ENCODE measurements at places on chromosomes 7 and 10. TPM values are rescaled to one million over a fixed set of nuclear protein-coding genes. Genes with fewer than 3 reads are reported as not detected.

ELOVL3 gene
- polyA plus RNA-seq, result 1.8 TPM

RBM28 gene
- 22.1 TPM for polyA plus RNA-seq

IFIT1B gene
- not detected for polyA plus RNA-seq

ASZ1 gene
- polyA plus RNA-seq, result not detected

PIP4K2A gene
- 28.9 TPM for polyA plus RNA-seq

NEUROG3 gene
- not detected for polyA plus RNA-seq

CACNA2D1 gene
- polyA plus RNA-seq, result 3.9 TPM

SEMA3E gene
- polyA plus RNA-seq, result 19.8 TPM

STEAP4 gene
- not detected for polyA plus RNA-seq

OLAH gene
- not detected for polyA plus RNA-seq

ZCWPW1 gene
- 9.3 TPM for polyA plus RNA-seq

SLC26A3 gene
- polyA plus RNA-seq, result not detected

CHPF2 gene
- polyA plus RNA-seq, result 0.94 TPM

AKR1E2 gene
- 0.91 TPM for polyA plus RNA-seq

FEZF1 gene
- not detected for polyA plus RNA-seq

NPY4R gene
- polyA plus RNA-seq, result not detected

TRIL gene
- 16.1 TPM for polyA plus RNA-seq

RBM33 gene
- 6.7 TPM for polyA plus RNA-seq

UCMA gene
- polyA plus RNA-seq, result not detected

ITGA8 gene
- not detected for polyA plus RNA-seq

CFAP46 gene
- not detected for polyA plus RNA-seq

CFAP58 gene
- 0.23 TPM for polyA plus RNA-seq

FAM25C gene
- polyA plus RNA-seq, result not detected

NXPH1 gene
- 4.6 TPM for polyA plus RNA-seq

CTBP2 gene
- polyA plus RNA-seq, result 7.5 TPM

SEC61G gene
- polyA plus RNA-seq, result 461 TPM

PILRA gene
- 5.6 TPM for polyA plus RNA-seq

DGKI gene
- polyA plus RNA-seq, result 24.4 TPM

ITPRIP gene
- polyA plus RNA-seq, result 0.74 TPM

GIMAP4 gene
- 0.19 TPM for polyA plus RNA-seq

BMPER gene
- polyA plus RNA-seq, result 10.9 TPM

INA gene
- polyA plus RNA-seq, result 395 TPM

MMD2 gene
- polyA plus RNA-seq, result 0.27 TPM

CPEB3 gene
- polyA plus RNA-seq, result 23.4 TPM

DEPP1 gene
- polyA plus RNA-seq, result 9.9 TPM

SEMA3D gene
- polyA plus RNA-seq, result 0.98 TPM

PRF1 gene
- polyA plus RNA-seq, result not detected

AOAH gene
- 6.5 TPM for polyA plus RNA-seq

VPS41 gene
- 336 TPM for polyA plus RNA-seq

GPR141 gene
- polyA plus RNA-seq, result not detected

CRPPA gene
- 7.4 TPM for polyA plus RNA-seq

HEPACAM2 gene
- polyA plus RNA-seq, result not detected

SPDYE11 gene
- 1.4 TPM for polyA plus RNA-seq

CALU gene
- polyA plus RNA-seq, result 57.9 TPM

EPHA1 gene
- not detected for polyA plus RNA-seq

CCDC172 gene
- not detected for polyA plus RNA-seq

DKK1 gene
- polyA plus RNA-seq, result not detected

SFTPD gene
- 2.0 TPM for polyA plus RNA-seq

PGAM2 gene
- polyA plus RNA-seq, result 6.0 TPM

PIK3CG gene
- polyA plus RNA-seq, result not detected

MYO1G gene
- 0.31 TPM for polyA plus RNA-seq

CLDN4 gene
- polyA plus RNA-seq, result not detected

SPDYE16 gene
- polyA plus RNA-seq, result 0.51 TPM

IGF2BP3 gene
- not detected for polyA plus RNA-seq

FRMD4A gene
- polyA plus RNA-seq, result 7.4 TPM
